ENCODE measurements at places on chromosomes 6 and 20.

DNA sequence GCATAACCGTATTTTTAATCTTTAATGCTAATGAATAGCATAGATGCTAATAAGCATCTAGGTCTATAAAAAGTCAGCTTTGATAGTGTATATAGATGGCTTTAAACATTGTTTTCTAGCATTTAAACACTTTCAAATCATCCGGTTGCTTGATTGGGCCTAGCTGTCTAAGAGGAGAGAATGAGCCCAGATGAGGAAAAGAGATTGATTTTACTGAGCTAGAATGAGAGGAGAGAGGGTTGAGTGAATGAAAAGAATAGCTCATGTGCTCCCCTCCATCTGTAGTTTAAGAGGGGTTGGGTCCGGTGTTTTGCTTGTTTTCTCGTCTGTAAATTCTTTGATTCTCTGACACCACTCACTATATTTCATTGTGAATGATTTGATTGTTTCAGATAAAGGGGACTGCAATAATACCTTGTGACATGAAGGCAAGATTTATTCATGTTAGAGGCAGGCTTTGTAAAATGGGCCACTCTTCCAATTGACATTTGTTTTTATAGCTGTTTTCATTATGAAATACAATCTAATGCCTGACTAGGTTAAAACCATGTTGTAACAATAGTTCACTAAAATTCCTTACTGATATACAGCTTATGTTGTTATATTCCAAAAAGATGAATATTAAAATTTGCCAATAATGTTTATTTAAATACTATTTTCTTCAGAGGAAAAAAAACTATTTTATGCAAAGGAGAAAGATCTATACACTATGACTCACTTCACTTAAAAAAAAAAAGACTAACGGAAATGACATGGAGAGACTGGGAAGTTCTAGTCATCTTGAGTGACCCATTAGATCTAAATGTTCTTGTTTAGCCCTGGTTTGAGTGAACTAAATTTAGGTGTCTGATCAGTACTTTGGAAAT is 3.2 kb downstream of the PTPN1 start:
- DNase-seq: no peak

DNA sequence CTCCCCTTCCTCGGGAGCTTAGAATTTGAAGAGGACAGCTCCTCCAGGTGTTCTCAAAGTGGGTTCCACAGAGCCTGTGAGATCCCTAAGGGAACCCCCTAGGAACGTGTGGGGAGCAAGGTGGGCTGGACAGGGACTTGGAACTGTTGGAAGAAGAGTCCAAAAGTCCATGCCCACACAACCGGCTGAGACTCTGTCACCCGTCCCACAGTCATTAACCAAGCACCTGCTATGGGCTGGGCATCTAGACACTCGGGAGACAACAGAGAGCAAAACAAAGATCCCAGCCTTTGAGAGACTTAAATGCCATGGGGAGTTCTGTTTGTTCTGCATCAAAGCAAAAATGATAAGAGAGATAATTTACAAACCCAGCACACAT is 51.9 kb upstream of the SAYSD1 start:
- DNase-seq: no peak

DNA sequence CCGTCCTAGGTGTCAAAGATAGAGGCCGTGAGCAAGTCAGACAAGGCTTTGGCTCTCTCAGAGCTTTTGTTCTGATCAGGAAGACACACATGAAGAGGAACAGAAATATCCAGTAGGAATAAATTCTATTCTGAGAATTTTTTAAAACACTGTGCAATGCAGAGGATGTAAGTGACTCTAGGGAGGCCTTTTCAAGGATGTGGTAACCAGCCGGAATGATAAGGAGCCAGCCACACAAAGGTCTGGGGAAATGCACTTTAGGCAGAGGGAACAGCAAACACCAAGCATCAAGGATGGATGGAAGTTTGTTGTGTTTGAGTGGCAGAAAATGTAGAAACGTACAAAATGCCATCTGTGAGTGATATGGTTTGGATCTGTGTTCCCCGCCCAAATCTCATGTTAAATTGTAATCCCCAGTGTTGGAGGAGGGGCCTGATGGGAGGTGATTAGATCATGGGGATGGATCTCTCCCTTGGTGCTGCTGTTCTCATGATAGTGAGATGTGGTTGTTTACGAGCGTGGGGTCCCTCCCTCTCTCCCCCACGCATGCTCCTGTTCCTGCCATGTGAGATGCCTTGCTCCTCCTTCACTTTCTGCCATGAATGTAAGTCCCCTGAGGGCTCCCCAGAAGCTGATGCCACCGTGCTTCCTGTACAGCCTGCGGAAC is 93.6 kb upstream of the CDYL start:
- DNase-seq: no peak

GRCh38 chr6:26392932-26393636 is 9.0 kb upstream of the BTN3A1 start:
- no peak for DNase-seq

DNA sequence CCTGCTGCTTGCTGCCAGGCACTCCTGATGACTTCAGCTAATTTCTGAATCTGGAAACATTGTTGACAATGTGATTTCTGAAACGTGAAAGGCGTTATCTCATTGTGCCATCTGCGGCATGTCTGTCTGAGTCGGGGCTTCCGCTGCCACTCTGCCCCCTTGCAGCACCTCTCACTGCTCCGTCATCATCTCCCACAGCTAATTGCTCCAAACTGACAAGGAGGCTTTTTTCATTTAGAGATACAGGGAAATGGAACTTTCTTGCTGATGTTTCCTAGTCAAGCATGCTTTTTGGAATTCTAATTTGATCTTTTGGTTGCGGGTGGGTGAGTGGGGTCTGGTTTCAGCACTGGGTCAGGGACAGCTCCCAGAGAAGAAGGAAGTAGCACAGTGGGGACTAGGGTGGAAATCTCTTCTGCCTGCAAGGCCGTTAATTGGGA is 233.5 kb downstream of the DHX35 start:
- DNase-seq: no peak

- no peak for DNase-seq
These were observed 45.4 kb downstream of the MYB start for GRCh38 chr6:135226537-135226936.

- no peak for DNase-seq
These were observed 644.3 kb downstream of the HDGFL1 start for GRCh38 chr6:23213651-23214050.

DNA sequence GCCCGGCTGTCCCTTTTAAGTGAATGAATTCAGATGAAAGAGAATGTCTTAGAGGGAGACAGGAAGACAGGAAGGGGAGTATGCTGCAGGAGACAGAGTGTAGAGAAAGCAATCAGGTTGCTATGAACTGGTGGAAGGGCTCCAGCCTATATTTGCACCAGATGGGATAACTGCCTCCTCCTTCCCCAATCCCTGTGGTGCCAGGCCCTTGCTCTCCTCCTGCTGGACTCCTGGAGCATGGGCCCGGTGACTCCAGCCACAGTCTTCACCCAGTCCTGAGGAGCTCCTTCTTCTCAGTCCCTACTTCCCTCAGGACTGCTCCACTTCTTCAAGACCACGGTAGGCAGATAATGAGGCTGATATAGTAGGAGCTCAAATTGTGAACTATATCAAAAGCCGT is 91.8 kb downstream of the TMEM200A start:
- DNase-seq: no peak

- no peak for DNase-seq
These were observed 357.9 kb upstream of the AGPAT4 start for GRCh38 chr6:161631676-161632194.

GRCh38 chr6:109411034-109411433 is 28.8 kb upstream of the CD164 start:
- DNase-seq: no peak

- DNase-seq: peak; percentile 76
These were observed 74.1 kb upstream of the PAK5 start for GRCh38 chr20:9912858-9913434.

DNA sequence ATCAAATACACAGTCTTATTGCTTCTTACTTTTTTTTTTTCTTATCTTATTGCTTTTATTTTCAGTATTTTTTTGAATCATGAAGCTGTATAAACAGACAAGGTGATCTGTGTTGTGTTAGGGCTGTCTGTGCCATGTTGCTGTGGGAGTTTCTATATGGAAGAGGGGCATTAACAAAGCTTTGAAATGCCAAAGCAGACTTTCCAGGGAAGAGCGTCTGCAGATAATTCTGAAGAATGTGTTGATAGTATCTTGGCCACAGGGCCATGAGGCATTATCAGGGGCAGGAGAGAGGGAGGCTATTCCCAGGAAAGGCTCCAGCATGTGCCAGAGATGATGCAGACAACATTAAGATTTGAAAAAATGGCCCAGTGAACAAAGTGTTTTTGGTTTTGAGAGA is 354.5 kb downstream of the UTRN start:
- no peak for DNase-seq

- peak; percentile 72 for DNase-seq
These were observed 3.9 kb upstream of the REV3L start for GRCh38 chr6:111486921-111487320.

GRCh38 chr6:151317103-151317994 is 74.0 kb downstream of the ZBTB2 start:
- no peak for DNase-seq

DNA sequence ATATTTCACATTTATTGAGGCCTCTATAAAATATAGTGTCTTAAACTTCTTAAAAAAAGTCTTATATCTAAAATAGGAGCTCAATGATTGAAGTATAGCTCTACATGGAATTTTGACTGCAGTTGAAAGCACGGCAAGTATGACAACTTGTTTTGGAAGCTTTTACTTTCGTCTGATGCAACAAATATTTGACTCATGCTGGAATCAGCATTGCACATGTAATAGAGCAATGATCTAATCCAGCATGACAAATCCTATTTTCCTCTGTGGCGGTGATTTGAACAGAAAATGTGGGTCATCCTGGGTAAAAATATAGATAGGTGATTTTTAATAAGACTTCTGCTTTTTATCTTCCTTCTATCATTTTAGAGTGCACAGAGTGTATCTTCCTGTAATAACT is 111.6 kb downstream of the TINAG start:
- no peak for DNase-seq

DNA sequence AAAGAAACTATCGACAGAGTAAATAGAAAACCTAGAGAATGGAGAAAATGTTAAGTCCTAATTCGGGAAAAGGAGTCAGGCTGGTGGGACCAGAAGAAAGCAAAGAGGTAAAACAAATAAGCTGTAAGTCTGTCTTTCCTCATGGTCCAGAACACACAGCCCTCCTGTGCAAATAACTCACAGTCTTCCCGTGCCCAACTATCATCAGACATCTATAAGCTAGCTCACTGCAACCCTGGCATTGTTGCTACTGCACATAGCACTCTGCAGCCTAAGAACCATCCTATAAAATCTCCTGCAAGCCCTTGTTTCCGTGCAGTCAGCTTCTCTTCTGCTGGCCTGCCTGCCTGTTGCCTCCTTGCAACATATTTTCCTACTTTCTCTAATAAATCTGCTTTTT is 17.4 kb downstream of the HLA-DRA start:
- no peak for DNase-seq

- no peak for DNase-seq
These were observed 447.0 kb upstream of the CDH4 start for GRCh38 chr20:60804918-60805630.

GRCh38 chr6:87334683-87335082 is 5.6 kb upstream of the GJB7 start:
- no peak for DNase-seq

DNA sequence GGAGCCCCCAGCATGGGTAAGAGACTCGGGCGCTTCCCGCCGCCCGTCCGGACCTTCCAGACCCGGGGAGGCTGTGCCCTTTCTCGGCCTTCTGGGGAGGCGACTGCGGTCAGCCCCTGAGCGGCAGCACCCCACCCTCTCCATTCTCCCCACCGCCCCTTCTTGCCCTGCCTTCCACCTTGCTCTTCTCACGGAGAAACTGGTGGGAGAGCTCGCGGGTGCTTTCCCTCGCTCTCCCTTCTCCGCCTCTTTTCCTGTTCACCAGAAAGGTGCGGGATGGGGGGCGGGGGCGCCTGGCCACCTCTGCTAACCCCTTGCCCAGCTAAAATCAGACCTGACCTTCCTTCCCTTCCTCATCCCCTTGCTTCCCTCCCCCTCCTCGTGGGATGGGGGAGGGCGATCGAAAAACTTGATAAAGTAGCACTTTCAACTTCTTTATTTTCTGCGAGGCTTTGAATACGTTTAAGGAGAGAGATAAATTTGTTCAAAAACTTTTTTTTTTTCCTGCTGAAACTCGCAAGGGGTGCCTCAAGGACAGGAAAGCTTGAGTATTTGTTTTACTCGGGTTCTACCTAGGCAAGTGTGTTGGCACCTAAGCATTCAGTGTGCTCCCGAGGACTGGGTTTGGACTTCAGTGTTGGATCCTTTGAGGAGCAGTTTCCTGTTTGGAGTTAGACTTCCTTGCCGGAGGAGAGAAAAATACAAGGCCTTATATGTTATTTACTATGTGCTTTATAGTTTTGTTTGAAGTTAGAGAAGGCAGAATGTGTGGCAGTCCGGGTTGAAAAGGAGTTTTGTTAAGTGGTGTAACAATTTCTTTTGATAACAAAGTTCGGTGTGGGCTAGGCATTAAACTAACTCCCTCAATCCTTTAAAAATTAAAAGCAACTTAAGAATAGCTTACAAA is 897 bp downstream of the CD2AP start:
- DNase-seq: no peak

- no peak for DNase-seq
These were observed 153.5 kb upstream of the STMND1 start for GRCh38 chr6:16948396-16948795.

GRCh38 chr6:139597087-139597763 is 222.8 kb upstream of the CITED2 start:
- no peak for DNase-seq

DNA sequence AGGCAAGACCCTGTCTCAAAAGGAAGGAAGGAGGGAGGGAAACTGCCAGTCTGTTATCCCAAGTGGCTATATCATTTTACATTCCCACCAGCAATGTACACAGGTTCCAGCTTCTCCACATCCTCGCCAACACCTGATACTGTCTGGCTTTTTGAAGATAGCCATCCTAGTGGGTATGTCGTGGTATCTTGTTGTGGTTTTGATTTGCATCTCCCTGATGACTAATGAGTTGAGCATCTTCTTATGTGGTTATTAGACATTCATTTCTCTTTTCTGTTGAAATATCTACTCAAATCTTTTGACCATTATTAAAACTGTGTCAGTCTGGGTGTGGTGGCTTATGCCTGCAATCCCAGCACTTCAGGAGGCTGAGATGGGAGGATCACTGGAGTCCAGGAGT is 47.9 kb upstream of the ARID1B start:
- no peak for DNase-seq
